ENCODE measurements at places on chromosomes 3 and 15. TPM values are rescaled to one million over a fixed set of nuclear protein-coding genes. Genes with fewer than 3 reads are reported as not detected.

- DNase-seq, result no peak
Measured at GRCh38 chr3:8520816-8521403, 19.3 kb downstream of the LMCD1 start.

GRCh38 chr3:15097891-15098290 is 1.1 kb downstream of the RBSN start:
- DNase-seq, result peak; percentile 24

Gene UBAP1L
- 9.6 TPM for total RNA-seq

Gene CHRNA5
- total RNA-seq, result 1.3 TPM

Gene AADAC
- not detected for total RNA-seq

Gene SERINC4
- total RNA-seq, result 0.20 TPM

GRCh38 chr15:39426552-39427532 is 154.0 kb upstream of the THBS1 start:
- no peak for DNase-seq
